Activated CD8-positive, alpha-beta T cell treated with anti-CD3 and anti-CD28 coated beads for 36 hours (primary cell): ENCODE measurements at places on chromosomes 6 and 20.

GRCh38 chr6:161301338-161301737 is 27.5 kb upstream of the AGPAT4 start:
- no peak for DNase-seq

GRCh38 chr20:20894280-20894679 is 181.8 kb upstream of the RALGAPA2 start:
- no peak for DNase-seq

- no peak for DNase-seq
These were observed 131.6 kb upstream of the ID4 start for GRCh38 chr6:19705606-19706005.

DNA sequence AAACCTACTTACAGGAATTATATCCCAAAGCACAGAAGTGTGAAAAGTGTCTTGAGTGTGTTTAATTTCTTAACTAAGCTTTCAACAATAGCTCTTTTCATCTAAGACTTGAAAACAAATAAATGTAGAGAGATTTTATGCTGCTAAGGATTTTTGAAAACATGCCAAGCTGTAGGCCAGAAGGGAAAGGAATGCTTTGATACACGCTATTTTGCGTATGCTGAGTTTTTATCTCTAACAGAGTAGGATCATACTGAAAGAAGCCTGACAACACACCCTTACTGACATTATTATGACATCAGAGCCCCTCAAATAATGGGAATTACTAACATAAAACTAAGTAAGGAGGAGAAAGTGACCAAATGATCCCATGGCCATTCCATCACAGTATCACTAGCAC is 265.5 kb downstream of the KHDC1L start:
- DNase-seq, result no peak

DNA sequence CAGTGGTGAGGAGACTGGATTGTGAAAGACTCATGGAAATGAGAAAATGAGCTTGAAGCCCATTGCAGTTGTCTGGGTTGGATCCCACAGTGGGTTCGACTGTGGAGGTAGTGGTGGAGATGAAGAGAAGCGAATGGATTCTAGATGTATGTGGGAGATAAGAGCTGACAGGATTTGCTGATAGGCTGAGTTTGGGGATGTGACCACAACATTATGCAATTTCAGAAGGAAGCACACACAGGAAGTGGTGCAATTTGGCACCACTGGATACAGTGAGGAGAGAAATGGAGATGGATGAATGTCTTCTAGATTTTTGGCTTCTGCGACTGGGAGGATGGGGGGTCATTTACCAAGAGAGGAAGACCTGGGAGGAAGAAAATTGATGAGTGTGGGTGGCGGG is 64.4 kb upstream of the MAFB start:
- DNase-seq, result no peak

DNA sequence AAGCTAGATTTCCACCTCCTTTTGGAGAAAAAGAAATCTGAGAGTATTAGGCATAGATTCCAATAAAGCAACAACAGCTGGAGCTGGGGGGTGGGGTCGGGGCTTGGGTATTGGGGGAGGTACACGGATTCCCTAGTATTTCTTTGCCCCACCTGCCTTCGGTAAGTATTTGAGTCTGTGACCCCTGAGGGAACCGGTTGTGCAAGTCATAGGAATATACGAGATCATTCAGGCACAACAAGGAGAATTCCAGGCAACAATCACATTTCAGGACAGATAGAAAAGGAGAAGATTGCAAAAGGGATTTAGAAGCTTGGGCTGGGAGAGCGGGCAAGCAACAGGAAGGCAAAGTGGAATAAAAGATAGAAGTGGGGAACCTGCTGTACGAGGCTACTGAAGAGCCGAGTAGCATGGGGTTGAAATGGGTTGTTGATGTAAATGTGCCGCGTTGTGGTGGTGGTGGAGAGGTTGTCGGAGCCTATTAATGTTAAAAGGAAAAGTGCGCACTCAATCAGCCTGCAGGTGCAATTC is 148.9 kb downstream of the BCAS1 start:
- no peak for DNase-seq

GRCh38 chr6:218153-219018 is 73.9 kb upstream of the DUSP22 start:
- no peak for DNase-seq

GRCh38 chr6:5763407-5763806 is 243.3 kb downstream of the NRN1 start:
- no peak for DNase-seq
